COLO829 (cell line): ENCODE measurements at places on chromosomes 16 and 17.

GRCh38 chr16:13997933-13998332 lies 73.2 kb upstream of the MRTFB start:
- DNase-seq: no peak

DNA sequence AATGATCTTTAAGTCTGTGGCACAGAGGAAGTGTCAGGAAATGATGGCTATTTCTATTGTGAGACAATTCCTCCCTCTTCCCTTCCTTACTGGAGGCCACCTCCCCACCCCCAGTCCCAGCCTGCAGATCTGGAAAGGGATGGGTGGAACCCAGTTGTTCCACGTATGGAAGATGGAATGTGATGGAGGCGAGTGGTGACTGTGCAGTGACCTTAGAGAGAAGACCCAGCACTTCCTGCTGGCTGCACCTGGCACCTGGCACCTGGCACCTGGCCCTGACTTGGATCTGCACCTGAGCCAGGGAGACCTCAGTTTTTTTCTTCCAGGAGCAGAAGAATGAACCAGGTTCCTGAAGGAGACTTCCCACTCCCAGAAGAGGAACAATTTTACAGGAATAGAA lies 33.0 kb upstream of the TMC5 start:
- no peak for DNase-seq

- DNase-seq: no peak
Observed at GRCh38 chr16:69773260-69773947, 11.3 kb downstream of the WWP2 start.

DNA sequence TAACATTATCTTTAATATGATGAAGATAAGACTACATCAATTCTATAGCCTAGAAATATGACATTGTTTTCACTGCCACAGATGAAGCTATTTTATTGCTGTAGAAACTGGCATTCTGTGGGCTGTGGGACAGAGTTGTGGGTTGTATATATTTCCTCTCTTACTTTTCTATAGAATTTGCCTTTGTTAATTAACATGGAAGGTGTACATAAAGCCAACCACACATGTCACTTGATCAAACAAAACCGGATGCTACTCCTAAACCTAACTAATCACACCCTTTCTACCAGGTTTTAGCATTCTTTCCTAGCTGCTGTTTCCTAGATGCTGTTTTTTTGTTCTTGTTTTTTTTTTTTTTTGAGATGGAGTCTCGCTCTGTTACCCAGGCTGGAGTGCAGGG lies 81.2 kb upstream of the ATP2A3 start:
- DNase-seq: no peak

DNA sequence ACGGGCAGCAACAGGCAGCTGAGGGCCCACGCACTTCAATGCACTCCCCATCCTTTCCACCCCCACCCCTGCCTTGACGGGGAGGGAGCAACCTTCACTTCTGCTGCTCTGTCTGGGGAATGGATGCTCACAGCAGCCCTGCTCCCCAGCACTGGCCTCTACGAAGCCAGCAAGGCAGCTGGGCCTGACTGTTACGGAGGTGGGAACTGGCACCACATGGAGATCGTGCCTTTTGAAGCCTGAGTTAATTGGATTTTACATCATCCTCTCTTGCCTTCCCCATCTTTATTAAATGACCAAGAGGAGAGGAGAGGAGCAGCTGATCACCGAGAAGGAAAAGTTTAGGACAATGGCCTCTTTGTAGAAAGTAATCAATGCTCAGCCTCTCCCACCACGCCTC lies 187.0 kb upstream of the RPL38 start:
- DNase-seq: peak; percentile 27

GRCh38 chr17:59856859-59857794 lies 35.6 kb downstream of the TUBD1 start:
- DNase-seq: no peak

GRCh38 chr16:68351991-68352431 lies 41.2 kb downstream of the PRMT7 start:
- no peak for DNase-seq

DNA sequence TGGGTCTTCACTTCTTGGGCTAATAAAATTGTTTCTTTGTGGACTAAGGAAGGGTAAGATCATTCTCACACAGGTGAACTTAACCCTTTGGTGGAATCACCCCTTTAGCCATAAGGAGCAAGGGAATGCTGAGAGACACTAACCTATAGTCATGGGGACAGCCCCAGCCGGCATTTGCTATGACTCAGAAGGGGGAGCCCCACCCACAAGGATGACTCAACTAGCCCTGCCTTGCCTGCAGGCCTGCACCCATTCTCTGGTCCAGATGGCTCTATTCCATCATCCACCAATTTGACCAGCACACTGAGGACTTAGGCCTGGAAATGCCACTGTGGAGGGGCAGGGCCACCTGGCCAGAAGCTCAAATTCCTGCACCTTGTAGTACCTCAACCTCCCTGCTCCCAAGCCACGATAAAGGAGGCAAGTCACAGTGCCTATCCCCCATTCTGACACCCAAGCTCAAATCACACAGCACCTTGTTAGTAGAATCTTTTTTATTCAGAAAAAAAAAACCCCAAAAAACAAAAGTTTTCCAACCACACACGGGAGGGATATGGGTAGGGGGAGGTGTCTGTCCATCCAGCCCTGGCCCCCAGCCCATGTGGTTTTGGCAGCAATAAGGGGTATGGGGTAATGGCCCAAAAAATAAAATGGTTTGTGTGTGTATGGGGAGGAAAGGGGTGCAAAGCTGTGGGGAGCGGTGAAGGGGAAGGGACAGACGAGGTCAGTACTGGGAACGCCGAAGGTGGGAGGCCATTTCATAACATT lies 3.0 kb downstream of the PFN1 start:
- peak; percentile 90 for DNase-seq

DNA sequence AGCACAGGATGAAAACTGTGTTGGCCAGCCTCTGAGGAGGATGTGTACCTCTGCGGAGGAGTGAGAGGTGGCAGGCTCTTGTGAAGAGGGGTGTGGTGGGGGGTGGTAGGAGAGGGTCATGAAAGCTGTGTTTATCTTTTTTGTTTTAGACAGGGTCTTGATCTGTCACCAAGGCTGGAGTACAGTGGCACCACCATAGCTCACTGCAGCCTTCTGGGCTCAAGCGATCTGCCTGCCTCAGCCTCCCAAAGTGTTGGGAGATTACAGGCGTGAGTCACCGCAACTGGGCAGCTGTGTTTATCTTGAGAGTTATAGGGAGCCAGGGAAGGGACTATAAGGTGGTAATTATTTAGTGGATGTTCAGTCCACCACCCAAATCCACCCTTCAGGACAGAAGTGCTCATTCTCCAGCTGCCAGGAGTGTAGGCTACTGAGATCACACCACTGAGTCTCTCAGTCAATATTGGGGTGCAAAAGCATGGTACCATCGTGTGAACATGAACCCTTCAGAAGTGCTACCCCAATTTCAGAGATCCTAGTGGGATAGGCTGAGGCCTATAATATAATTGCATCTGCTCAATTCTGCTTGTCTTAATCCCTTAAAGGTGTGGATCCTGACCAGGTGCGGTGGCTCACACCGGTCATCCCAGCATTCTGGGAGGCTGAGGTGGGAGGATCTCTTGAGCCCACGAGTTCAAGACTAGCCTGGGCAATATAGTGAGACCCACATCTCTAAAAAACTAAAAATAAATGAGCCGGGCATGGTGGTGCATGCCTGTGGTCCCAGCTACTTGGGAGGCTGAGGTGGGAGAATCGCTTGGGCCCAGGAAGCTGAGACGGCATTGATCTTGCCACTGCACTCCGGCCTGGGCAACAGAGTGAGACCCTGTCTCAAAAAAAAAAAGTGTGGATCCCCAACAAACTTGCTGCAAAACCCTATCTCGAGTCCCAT lies 788 bp upstream of the EXOC3L1 start:
- DNase-seq: no peak

GRCh38 chr16:74200921-74201320 lies 95.7 kb upstream of the PSMD7 start:
- DNase-seq: no peak

DNA sequence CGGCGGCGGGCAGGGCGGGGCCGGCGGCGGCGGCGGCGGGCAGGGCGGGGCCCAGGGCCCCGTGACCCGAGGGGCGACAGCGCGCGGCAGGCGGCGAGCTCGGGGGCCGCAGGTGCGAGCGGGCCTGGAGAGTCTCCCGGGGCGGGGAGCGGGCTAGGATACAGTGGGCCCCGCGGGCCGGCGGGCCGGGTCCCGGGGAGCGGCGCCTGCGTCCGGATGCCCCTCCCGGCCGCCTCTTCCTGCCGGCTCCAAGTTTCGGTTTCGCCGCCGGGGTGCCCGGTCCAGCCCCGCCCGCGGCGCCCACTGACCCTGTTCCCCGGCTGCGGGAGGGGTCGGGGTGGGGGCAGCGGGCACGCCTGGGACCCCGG lies at the start of gene RNF213:
Gene RNF213, plus strand, starts transcription at position 62 of the 368 bp plus-strand sequence. CDS start 2,830 bp downstream, outside the sequence.
- DNase-seq: peak; percentile 49

GRCh38 chr16:8956265-8957062 lies 7.2 kb downstream of the USP7 start:
- no peak for DNase-seq

GRCh38 chr17:29546085-29546484 lies 20.8 kb downstream of the ABHD15 start:
- no peak for DNase-seq

DNA sequence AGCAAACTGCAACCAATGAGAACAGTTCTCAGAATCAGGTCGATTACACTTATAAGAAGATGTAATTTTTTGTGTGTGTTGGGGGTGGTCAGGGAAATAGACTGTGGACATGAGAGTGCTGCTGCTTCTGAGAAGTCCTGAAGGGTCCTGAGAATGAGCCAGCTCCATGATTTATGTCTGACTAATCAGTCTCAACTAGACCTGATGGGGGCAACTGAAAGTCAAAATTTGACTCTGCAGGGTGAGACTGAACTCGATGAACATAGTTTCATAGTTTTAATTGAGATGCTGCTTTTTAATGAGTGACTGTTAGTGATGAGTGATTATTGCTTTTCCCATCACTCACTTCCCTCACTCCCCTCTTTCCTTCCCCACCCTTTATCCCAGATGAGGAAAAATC lies 37.3 kb downstream of the SMARCE1 start:
- no peak for DNase-seq

DNA sequence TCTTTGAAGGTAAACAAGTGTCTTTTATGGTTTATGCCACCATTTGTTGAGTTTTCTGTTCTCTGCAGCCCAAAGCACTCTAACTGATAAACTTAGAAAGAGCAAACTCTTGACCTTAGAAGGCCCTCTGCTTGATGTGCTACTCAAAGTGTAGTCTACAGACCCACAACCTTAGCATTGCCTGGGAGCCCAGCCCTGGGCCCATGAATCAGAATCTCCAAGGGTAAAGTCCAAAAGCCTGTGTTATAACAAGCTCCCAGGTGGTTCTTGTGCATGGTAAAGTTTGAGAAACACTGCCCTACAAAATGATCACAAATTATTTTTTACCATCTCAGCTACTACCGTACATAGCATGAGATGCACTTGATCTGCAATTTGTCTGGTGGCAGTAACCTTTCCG lies 6.0 kb downstream of the TOX3 start:
- DNase-seq: no peak

DNA sequence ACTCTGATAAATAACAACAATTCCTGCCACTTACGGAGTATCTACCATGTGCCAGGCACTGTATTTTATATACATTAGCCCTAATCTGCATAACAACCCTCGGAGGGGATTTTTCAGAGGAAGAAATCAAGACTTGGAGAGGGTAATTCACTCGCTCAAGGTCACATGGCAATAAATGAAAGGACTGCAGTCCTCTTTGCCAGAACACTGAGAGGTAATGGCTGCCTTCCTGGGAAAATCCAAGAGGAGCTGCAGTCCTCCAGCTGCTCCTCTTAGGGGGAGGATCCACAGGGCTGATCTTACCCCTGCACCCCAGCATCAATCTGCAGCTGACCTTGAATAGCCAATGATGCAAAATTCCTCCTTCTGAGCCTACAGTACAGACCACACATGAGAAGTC lies 114.1 kb upstream of the RPL38 start:
- DNase-seq: no peak

DNA sequence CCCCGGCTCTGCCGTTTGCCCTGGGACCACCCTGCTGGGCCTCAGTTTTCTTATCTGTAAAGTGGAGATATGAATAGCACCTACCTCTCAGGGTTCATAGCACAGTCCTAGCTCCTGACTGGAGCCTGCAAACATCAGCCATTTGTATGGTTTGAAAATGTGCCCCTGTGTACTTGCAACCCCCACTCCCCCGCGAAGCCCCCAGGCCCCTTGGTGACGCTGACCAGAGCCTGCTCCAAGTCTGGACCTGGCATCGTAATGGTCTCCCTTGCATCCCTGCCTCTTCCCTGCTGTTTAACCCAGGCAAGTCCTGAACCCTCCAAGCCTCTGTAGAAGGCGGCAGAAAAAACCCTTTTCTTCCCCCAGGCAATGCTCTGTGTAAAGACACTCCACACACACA lies 128.0 kb downstream of the IRF8 start:
- DNase-seq: no peak

DNA sequence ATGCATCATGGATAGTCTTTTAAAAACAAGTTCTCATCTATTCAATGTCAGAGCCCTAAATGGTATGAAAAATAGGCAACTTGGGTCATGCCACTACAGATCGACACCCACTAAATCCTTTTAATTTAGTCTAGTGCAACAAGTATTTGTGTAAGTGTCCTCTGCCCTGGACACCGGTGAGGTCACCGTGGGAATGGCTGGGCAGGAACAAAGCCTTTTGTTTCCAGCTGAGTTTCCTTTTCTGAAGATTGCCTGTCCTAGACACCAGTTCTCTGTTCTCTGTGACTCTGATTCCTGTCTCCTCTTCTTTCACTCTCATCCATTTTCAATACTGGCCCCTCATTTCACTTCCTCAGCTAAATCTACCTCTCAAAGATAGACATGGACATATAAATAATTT lies 446.5 kb downstream of the MAF start:
- DNase-seq: no peak

DNA sequence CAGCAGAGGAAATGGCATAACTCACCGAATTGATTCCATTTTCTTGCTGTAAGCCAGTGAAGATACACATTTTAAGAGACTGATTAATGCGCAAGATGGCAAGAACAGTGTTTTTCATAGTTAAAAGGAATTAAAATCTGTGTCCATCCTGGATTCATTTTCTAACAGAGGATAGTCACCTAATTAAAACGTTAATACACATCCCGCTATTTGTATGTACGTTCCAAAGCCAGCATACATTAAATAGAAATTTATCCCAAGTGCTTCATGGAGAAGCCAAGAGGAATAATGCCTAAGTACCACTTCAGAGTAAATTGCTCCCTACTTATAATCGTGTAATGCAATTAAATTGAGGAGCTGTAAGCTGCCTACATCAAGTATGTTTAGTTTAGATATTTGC lies 49.9 kb downstream of the RBFOX1 start:
- no peak for DNase-seq

- no peak for DNase-seq
Observed at GRCh38 chr17:67588326-67588725, 129.4 kb upstream of the NOL11 start.

- DNase-seq: no peak
Observed at GRCh38 chr17:7586673-7587419, 3.0 kb downstream of the SOX15 start.
